ENCODE measurements at places on chromosomes 11 and 22.
A peak's percentile ranks its signal among the peaks of the same experiment; 100 is the strongest.

GRCh38 chr11:120215634-120216033, 4.8 kb downstream of the OAF start:
- DNase-seq, result no peak

DNA sequence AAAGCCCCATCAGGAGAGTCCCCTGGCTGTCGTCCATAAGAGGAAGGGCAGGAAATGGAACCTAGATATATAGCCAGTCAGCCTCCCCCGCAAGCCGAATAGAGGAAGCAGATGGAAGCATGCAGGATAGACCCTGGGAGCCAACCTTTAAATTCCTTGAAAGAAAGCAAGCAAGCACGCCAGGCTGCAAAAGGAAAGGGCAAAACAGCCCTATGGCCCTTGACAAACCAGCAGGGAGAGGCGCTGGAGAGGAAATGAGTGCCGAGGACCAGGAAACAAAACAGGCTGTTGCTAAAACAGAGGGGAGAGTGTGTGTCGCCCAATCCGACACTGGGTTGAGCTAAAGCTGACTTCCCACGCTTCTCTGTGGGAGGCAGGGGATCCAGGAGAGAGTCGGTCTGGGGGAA, 203.5 kb upstream of the MTNR1B start:
- no peak for DNase-seq

GRCh38 chr11:4480577-4481239, 1.7 kb upstream of the OR52K1 start:
- DNase-seq, result no peak

DNA sequence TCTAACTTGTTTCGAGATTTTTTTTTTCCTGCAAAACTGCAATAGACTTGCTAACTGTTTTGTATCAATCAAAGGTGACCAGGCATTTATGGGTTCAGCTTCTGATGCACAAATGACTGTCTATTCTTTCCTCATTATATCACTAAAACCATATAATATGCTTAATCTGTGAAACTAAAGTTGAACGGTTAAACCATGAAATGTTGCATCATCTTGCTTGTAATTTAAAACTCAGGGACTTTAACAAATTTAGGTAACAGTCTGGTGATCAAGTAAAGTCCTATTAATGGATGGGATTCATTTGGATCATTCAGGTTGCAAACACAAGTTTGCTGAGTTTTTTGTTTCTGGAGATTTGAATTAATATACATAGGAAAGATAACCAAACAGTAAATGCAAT, 232.0 kb upstream of the LUZP2 start:
- DNase-seq, result no peak

- DNase-seq, result no peak
Measured at GRCh38 chr22:49950396-49950994, 10.1 kb upstream of the PIM3 start.

- DNase-seq, result no peak
Measured at GRCh38 chr11:69934861-69935494, 115.8 kb upstream of the FGF3 start.

DNA sequence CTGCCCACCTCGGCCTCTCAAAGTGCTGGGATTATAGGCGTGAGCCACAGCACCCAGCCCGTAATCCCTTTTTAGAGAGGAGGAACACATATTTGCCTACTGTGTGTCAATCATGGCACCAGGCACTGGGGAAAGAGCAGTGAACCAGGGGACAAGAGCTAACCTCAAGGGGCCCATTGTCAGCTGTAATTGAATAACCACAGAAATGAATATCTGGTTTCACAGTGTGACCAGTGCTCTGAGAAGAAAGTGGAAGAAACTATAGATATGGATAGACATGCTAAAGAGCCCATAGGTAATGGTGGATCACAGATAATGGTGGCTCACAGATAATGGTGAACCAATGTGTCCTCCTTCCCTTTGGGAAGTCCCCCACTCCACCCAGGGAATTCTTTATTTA, 8.6 kb upstream of the KCTD14 start:
- DNase-seq, result no peak

- peak; percentile 47 for DNase-seq
Measured at GRCh38 chr11:92211576-92212167, 12.9 kb upstream of the FAT3 start.

DNA sequence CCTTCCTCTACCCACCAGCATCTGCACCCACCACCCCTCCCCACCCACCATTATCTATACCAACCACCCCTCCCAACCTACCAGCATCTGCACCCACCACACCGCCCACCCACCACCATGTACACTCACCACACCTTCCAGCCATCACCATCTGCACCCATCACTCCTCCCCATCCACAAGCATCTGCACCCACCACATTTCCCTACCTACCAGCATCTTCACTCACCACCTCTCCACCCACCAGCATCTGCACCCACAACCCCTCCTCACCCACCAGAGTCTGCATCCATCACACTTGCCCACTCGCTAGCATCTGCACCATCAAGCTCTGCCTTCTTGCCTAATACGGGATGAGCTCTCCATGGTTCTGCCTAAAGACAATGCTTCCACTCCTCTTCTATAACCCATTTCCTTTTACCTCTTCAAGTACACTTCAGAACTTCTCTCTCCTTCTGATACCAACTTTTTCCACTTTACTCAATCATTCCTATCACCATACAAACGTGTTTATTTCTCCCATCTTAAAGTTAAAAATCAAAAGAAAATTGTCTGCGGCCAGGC, 2.4 kb upstream of the FSHB start:
- DNase-seq, result no peak
